CD4-positive, alpha-beta T cell treated with Interleukin-17A for 4 hours (primary cell): ENCODE measurements at places on chromosomes 7 and 10.
A peak's percentile ranks its signal among the peaks of the same experiment; 100 is the strongest.

DNA sequence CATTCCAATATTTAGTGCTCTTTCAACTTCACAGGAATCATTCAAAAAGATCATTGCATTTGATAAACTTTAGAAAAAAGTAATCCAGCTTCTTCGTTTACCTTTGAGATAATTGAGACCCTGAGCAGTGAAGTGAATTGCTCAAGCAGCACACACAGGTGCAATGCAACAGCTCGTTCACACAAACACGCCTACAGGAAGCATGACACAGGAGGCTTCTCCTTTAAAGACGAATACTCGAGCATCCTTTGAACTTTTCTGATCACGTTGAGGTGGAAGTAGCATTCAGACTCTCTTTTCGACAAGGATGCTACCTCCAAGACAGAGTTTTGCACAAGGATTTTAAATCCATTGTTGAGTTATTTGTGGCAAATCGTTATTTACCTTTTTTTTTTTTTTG lies 18.0 kb upstream of the RSU1 start:
- peak; percentile 64 for DNase-seq

DNA sequence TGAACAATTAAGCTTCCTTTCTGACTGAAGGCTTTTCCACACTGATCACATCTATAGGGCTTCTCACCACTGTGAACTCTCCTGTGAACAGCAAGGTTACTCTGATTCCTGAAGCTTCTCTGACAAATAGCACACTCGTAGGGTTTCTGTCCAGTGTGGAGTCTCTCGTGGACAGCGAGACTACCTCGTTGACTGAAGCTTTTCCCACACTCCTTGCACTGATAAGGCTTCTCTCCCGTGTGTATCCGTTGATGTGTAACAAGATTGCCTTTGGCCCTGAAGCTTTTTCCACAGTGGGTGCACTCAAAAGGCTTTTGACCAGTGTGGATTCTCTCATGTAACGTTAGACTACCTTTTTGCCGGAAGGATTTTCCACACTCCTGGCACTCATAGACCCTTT lies 4.4 kb downstream of the ZNF32 start:
- no peak for DNase-seq

DNA sequence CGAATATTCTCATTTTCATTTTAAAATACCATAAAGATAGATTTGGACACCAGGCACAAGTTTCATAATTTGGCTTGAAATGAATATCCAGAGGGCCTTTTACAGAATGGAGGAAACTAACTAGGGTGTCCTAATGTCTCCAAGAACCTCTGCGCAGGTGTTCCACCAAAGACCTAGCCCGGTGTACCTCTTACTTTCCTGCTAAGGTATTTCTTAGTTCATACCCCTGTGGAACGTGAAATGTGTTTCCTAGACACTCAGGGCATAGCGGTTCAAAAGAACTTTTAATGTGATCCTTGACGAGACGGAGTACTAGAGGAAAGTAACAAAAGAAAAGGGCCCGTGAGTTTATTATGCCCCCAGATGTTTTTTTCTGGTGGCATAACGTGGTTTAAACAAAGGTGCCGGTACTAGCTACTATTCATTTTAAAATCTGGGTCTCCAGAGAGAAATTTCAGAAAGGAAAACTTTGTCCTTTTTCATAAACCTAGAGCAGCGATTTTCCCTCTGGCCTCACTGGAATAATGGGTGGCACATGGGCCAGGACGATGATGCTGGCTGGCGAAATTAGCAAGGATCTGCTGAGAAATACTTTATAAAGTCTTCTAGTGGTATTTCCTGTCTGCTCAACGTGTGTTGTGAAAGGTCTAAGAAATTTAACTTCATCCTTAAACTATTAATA lies 1.4 kb downstream of the APBB1IP start:
- DNase-seq = peak; percentile 30

DNA sequence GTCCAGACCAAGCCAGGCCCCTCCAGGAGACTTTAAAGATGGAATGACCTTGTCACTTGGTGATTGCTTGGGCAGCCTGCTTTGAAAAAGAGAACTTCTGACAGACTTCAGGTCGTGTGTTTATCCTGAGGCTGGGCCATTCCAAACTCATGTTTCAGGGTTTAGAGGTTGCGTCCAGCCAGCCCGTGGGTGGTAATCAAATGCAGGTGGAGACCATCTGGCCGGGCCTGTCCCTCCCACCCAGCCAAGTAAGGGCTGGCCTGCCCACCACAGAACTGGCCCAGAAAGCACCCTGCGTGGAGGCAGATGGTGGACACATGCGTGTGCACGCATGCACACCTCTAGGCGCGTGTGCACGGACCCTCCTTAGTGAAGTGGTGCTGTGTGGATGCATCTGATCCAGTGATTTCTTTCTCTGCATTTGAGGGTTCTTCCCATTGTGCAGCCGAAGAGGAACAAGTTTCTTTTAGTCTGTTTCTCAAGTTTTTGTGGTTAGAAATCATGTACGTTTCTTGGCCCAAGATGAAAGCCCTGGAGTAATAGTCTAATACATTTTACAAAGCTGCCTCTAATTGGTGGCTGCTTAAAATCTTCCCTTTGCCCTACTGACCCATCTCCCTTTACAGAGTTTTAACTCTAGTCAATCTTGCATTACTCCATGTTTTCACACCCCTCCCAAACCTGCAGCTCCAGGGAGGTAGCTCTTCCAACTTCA lies 43.0 kb downstream of the SUFU start:
- DNase-seq = no peak

GRCh38 chr10:19815731-19816410 lies 361 bp upstream of the PLXDC2 start:
- DNase-seq = no peak

- DNase-seq = no peak
These were observed 22.1 kb downstream of the PLAC9 start for GRCh38 chr10:80154626-80154977.

- DNase-seq = no peak
These were observed 767.7 kb downstream of the KCNMA1 start for GRCh38 chr10:76869931-76870330.

GRCh38 chr7:69790977-69791724 lies 192.9 kb downstream of the AUTS2 start:
- DNase-seq = no peak

GRCh38 chr10:77247031-77247990 lies 390.3 kb downstream of the KCNMA1 start:
- DNase-seq = no peak

- peak; percentile 89 for DNase-seq
These were observed 50.1 kb downstream of the LANCL2 start for GRCh38 chr7:55415173-55415778.

DNA sequence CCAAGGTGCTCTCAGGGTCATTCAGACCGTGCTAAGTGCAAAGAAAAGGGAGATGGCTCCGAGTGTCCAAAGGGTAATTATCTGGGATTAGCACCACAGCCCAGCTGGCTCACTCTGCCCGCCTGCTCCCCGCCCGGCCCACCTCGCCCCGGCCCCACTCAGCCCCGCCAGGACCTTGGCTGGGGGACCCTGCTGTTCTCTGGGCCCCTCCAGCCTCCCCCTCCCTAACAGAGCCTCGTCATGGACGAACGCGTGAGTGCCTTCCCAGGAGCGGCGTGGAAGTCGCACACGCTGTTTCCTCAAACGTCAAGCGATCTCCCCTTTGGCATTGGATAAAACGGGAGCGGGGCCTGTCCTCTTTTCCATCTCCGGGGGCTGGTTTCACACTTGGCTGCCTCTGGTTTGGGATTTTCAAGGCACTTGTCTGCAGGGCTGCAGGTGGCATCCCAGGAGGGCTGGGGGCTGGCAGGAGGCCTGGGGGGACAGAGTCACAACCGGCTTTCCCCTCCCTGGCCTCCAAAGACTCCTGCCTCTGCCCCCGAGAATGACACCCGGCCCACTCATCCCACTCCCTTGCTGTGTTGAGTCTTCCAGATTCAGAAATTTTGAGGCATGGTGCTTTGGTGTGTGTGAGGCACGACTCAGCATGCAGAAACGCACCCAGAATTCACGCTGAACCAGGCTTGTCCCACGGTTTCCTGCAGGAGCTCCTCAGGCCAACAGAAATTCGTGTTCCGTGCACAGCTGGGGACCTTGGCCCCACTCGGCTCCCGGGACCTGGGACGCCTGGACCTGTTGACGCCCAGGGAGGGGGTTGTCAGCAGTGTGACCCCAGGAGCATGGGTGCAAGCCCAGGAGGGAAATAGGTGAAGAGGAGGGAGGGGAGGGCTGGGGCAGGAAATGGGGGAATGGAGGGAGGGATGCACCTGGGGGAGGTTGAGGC lies 110.0 kb downstream of the PDGFA start:
- DNase-seq = no peak

DNA sequence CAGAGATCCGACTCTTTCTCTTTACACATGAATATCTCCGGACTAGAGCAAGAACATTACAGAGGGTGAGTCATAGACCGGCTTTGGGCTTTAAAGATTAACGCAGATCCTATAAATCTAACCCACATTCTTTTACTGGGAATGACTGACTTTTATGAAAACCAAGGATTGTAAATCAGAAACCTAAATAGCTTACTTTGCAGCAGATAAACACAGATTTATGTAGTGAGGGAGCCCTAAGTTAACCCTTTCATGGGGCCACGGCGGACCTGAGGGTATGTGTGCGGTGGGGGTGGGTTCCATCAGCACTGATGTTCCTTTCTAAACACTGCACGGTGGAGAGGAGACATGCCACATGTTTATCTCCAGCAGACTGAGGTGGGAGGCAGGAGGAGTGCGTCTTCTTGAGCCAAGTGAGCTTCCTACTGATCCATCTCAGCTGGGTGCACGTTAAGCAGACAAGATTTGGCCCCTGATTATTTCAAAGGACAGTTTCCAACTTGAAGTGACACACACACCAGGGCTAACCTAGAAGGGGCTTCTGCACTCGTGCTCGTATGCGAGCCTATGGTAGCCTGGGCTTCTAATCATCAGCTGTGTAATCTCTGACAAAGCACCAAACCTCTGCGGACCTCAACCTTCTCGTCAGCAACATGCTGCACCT lies 127.6 kb downstream of the WDR11 start:
- no peak for DNase-seq

GRCh38 chr7:52017802-52018679 lies 701.4 kb upstream of the COBL start:
- peak; percentile 6 for DNase-seq

DNA sequence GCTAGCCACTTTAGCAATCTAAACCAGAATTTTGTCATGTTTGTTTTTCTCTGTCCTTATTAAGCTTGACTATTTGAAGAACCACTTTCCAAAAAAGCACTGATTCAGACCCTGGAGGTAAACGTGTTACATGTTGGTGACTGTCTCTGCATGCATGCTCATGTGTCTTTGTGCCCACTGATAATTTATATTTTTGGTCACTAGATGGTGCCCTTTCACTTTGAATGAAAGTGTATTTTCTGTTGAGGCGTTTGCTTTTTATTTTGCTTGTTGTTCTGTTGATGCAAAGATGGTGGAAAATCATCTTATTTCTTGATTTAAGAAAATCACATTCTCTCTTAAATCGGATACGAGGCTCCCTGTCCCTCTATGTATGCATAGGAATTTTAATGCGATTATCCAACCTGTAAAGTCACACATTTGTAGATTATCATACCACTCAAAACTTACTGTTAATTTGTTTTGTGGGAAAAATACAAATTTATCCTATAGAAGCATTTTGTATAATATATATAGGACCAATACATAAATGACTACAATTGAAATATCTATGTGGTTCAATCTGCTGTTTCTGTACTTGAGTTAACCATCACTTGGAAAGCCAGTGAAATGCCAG lies 269.3 kb downstream of the BICC1 start:
- no peak for DNase-seq

DNA sequence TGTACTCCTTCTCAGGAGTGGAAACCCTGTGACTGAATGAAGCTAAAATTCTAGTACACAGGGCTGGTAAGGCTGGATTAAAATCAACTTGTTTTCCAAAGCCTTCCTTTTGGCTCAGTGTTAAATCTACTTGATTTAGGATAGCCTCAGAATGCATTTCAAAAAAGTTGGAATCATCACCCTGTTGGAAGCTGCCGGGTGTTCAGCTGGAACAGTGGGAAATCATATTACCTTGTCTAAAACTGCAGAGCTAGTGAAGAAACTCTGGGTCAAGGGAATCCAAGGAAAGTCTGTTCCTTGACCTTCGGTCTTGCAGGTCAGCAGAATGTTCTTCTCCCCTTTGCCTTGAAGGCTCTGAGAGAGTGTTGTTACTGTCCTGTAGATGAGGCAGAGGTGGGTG lies 252.1 kb upstream of the INHBA start:
- no peak for DNase-seq

DNA sequence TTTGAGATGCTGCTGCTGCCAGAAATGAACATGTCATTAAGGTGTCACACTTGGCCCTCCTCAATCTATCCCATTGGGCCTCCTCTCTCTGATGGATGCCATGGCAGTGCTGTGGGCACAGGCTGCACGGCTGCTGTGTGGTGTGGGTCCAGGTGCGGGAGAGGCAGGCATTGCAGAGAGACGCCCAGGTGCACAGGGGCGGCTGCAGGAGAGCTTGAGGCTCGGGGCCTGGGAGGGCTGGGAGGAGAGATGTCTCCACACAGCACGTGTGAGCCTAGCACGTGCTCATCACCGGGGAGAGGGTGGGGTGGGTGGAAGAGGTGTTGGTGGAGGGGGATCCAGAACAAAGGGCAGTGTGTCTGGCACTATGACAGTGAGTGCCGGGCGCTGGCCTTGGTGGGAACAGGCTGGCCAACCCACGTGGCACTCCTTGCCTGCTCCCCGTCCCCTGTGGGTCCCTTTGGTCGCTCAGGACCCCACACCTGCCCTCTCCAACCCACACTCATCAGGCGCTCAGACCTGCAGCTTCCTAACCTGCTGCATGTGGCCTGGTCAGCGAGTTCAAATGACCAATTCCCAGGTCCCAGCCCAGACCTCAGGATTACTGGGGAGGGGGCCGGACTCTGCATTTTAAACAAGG lies 39.9 kb upstream of the BNIP3 start:
- DNase-seq = no peak

- no peak for DNase-seq
These were observed 751.5 kb downstream of the AUTS2 start for GRCh38 chr7:70349819-70350218.

GRCh38 chr7:69122953-69123352 lies 475.3 kb upstream of the AUTS2 start:
- DNase-seq = no peak

- no peak for DNase-seq
These were observed 80.7 kb upstream of the EMX2 start for GRCh38 chr10:117461766-117462423.

- no peak for DNase-seq
These were observed 7.3 kb downstream of the TWIST1 start for GRCh38 chr7:19110026-19110730.
